CD4-positive, alpha-beta T cell treated with Interleukin-21 for 1 hour (primary cell): ENCODE measurements at places on chromosomes 1 and 21.

DNA sequence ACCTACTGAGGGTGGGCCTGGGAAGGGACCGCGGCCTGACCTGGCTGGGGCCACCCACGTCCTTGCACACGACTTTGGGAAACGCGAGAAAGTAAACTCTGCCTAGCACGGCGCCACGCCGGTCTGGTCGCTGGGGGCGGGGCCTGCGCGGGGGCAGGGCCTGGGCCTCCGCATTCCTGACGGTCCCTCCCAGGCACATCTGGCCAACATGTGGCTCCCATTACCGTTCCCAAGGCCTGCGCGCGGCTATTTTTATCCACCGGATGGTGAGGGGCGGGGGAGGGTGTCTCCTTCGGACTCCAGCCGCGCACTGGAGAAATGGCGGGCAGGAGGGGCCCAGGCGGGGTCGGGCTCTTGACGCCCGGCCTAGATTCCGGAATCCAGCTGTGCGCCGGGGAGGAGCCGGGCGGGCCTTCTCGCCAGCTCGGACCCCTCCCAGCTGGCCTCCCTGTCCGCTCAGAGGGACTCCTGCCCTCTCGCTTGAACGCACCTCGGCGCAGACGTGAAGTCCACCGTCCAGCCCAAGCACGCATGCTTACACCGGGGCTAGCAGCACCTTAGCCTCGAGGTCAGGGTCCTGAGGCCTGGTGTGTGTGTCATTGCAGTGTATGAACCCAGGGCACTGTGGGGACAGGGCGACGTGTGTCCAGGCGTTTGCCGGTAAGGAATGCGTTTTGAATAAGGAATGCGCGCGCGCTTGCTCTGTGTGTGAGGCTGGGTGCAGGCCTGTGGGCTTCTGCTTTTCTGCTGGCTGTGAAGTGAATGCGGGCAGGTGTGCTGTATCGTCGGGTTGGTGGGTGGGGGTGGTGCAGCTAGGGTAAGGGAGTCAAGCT lies 2.1 kb downstream of the EVA1B start:
- DNase-seq: peak; percentile 39

DNA sequence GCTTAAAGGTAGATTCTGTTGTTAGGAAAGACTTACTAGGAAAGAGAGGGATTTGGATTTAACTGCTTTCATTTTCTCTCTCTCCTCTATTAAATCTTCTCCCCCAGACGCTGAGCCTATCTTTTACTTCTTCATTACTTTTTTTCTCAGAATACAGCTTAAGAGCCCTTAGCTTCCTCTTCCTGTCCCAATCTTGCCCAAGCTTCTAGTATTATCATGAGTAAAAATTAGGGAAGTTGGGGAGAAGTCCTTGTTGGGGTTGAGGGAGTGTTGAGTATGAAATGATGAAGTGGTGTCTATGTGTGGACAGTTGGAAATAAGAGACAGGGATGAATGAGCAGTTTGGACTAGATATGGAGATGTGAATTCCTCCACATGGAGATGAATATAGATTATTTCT lies 35.0 kb downstream of the ACP6 start:
- peak; percentile 11 for DNase-seq

GRCh38 chr1:198544265-198544664 lies 3.8 kb upstream of the ATP6V1G3 start:
- DNase-seq: no peak

- no peak for DNase-seq
Measured at GRCh38 chr1:225771661-225772322, 5.8 kb upstream of the SRP9 start.

GRCh38 chr1:154190550-154190949 lies 1.4 kb downstream of the TPM3 start:
- DNase-seq: no peak

DNA sequence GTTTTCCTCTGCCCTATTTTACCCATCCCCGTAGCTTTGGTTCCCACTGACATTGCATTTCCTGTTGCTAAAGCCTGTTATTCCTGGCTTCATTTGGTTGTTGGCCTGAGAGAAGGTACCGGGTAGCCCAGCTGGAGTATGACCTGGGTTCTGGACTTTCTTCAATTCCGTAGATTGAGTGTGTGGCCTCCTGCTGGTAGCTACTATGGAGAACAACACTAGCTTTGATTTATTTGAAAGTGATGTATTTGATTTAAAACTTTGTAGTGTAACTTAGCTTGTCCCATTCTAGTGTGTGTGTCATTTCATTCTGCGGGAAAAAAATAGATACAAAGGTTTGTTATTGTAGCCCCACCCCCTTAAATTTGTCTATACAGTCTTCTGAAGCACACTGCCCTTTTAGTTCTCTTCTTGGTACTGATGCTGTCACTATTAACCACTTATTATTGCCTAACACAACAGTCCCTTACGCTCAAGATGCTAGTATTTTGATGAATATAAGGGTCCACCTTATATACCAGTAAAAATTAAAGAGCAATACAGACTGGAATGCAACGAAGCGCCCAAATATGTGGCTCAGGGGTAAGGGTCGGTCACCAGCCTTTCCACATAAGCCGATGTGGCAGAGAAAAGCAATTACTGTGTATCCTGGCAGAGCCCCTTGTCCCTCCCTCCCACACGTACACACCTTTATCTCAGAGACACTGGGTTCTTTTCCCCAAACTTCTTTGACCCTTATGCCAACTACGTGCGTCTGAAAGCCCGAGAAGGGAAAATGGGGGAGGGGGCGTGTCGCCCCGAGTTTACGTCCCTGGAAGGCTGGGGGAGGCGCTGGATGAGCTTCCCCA lies 643 bp upstream of the MOV10 start:
- peak; percentile 42 for DNase-seq

- DNase-seq: no peak
Measured at GRCh38 chr1:247110627-247111258, 6.6 kb upstream of the ZNF669 start.

GRCh38 chr1:216866714-216867113 lies 143.5 kb upstream of the ESRRG start:
- DNase-seq: no peak

- DNase-seq: no peak
Measured at GRCh38 chr1:113153116-113153803, 80.3 kb downstream of the LRIG2 start.

GRCh38 chr1:173269490-173270230 lies 62.5 kb upstream of the TNFSF4 start:
- DNase-seq: no peak

- DNase-seq: no peak
Measured at GRCh38 chr1:13543451-13544220, 29.8 kb upstream of the LRRC38 start.

DNA sequence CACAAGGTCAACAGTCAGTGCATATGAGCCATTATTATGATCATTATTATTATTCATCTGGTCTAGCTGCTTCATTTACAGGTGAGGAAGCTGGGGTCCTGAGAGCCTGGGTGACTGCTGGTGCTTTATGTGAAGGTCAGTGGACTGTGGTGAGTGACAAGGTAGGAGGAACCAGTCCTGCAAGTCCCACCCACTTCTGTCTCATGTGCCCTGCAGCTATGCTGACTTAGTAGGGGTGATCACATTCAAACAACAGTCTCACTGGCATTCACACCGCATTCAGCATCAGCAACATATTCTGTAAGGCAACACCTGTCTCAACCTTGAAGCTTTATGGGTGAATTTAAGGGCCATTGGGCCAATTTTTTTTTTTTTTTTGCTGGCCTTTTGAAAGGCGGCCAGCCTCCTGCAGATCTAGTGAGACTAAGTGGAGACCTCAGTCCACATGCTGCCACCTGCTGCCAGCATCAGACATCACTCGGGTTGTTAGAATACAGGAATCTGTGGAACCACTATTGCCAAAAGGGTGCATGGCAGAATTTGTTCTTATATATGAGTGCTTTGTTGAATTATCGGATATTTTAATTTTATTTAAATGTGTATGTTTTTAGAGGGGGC lies 59.9 kb upstream of the CACNA1E start:
- peak; percentile 41 for DNase-seq

DNA sequence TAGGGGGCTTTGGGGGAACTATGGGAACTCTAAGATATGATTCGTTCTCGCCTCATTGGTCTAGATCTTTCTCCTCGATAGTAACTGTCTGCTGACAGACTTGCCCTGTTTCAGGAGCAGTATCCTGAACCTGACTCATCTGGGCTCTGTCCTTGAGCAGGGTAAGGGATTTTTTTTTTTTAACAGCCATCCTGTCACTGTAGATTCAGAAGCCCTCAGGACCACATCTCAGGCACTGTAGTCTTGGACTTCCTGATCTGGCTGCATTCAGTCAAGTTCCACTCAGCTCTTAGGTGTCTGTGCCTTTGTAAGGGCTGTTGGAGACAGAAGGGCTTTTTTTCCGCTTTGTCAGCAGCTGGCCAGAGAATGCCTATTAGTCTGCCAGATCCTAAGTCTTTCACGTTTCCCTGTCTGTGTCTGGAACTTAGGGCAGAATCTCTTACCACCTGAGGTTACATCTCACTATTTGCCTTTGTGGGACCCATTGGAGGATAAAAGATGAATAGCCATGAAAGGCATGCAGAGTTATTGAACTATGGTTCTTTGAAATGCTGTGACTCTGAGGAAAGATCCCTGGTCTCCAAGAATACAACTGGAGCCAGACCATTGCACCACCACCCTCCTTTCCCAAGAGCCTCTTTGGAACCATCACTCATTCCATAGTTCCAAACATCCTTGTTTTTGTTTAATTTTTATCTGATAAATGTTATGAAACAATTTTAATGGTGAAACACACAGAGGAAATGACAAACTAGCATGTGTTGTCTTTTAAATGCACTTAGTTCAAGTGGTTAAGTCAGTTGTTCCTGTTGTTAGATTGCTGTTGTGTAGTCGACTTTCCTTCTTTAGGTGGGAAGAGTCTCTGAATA lies 49.7 kb upstream of the MACF1 start:
- DNase-seq: no peak

DNA sequence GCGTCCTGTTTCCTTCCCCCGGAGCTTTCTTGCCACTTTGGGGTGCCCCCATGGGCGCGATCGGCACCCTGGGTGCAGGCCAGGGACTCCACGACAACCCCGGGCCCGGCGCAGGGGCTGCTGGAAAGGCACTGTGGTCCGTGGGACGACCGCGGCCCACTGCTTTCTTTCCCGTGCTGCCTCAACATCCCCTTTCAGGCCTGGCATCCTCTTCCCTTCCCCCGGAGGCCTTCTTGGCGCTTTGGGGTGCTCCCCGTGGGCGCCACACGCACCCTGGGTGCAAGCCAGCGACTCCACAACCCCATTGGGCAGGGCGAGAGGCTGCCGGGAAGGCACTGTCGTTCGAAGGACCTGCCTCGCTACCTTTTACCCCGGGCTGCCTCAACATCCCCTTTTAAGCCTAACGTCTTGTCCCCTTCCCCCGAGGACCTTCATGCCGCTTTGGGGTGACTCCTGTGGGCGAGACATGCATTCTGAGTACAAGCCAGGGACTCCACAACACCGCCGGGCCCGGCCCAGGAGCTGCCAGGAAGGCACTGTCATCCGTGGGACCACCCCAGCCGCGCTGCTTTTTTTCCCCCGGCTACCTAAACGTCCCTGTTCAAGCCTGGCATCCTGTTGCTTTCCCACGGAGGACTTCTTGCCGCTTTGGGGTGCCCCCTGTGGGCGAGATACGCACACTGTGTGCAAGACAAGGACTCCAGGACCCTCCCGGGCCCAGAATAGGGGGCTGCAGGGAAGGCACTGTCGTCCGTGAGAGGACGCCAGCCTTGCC lies 137.8 kb downstream of the LIPI start:
- DNase-seq: no peak

GRCh38 chr1:113255038-113255719 lies 135.1 kb upstream of the MAGI3 start:
- DNase-seq: no peak

- DNase-seq: no peak
Measured at GRCh38 chr1:198108636-198109370, 48.0 kb upstream of the NEK7 start.

- no peak for DNase-seq
Measured at GRCh38 chr1:5312862-5313261, 658.5 kb downstream of the AJAP1 start.

GRCh38 chr1:94989911-94990473 lies 63.1 kb upstream of the CNN3 start:
- no peak for DNase-seq

DNA sequence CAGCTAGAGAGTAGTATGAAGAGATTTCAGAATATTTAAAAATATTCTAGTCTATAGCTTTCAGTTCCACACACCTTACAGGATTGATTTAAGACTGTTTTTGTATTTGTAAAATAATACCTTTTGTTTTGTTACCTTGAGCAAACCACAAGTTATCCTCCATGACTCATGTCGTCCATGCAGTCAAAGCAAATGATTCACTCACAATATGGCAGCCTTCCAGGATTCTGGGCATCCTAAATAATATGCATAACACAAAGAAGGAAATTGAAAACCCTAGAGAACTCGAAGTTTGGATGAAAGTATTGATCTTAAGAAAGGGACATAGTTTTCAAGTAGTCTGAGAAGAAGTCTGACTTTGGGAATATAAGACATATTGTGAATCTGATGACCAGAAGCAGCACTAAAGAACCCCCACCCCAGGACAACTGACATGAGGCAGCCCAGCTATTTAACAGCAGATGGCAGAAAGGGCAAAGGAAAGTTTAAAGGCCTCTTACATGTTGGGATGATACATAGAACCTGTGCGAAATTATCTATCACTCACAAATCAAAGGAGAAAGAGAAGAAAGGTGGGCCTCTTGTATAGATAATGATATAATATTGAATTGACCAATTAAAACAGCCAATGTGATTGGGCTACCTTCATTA lies 857.9 kb downstream of the BRINP3 start:
- DNase-seq: no peak

GRCh38 chr1:205706601-205707502 lies 26.5 kb upstream of the SLC45A3 start:
- no peak for DNase-seq

DNA sequence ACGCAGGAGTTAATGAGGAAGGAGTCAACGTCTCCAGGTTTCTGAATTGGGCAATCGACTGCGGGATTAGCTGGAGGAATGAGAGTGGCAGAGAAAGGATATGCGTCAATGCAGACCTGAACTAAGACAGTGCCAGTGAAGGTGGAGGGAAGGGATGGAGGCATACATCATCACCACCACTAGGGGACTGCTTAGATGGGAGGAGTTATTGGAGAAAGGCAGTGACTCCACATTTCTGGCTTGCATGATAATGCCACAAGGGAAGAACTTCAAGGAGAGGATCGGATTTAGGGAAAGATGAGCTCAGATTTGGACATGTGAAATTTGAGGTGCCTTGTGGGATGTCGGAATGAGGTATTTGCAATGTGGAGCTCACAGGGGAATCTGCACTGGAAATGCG lies 17.5 kb downstream of the VASH2 start:
- no peak for DNase-seq

GRCh38 chr1:159845751-159846629 lies 16.5 kb downstream of the VSIG8 start:
- no peak for DNase-seq

- DNase-seq: peak; percentile 2
Measured at GRCh38 chr1:228921481-228921880, 186.2 kb downstream of the RHOU start.

DNA sequence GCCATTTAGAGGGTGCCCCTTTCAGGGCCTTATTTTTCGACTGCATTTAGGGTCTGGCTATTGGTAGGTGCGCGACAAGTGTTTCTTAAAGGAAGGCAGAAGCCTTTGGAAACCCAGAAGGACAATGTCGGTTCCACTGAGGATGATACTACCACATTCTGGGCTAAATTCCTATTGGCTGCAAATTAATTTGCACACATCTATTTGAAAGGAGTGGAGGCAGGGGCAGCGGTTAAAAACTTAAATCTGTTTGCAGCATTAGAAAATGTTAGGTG lies 1.1 kb downstream of the PATJ start:
- DNase-seq: no peak
